Aorta (tissue), 5 donors: ENCODE measurements at places on chromosomes 4 and X.

- no peak for DNase-seq
Measured at GRCh38 chrX:118536204-118536603, 40.6 kb downstream of the DOCK11 start.

GRCh38 chrX:120759685-120760084 is 116.0 kb downstream of the CT47B1 start:
- DNase-seq: no peak

GRCh38 chr4:13777341-13777740 is 149.8 kb upstream of the BOD1L1 start:
- no peak for DNase-seq

- peak; percentile 71 for DNase-seq
Measured at GRCh38 chrX:153610836-153611213, 11.9 kb upstream of the CCNQ start.

DNA sequence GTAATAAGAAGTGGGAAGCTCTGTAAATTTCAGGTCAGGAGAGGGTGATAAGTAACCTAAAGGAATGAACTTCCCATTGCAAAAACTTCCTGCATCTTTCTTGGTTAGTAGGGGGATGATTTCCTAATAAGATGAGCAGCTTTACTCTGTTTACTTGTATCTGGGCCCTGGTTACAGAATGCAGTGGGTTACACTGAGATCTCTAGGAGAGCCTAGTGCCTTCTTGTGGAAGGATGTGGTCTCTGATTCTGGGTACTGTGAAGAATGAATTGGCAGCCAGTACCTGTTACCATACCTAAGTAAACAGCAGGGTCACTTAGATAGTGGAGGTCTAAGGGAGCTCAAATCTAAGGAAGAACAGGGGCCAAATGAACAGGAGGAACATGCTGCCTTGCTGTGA is 320.6 kb downstream of the ARHGAP10 start:
- no peak for DNase-seq

DNA sequence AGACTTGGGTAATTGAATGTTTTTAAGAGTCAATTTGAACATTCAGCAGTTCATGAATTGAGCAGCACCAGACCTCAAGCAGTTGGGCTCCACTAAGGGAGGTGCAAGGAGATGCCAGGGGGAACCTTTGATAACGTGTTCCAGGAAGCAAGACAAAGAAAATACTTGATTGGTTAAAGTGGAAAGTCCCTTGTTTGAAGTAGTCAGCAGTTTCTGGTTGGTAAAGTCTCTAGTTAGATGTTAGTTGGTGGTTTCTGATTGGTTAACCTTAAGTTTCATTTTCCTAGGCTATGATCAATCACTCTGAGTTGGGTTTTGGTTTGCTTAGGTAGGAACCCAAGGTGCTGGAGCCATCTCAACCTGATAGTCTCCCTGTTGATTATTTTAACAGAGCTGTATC is 4.0 kb downstream of the HERC6 start:
- no peak for DNase-seq
